ENCODE measurements at places on chromosomes 6 and 20.

GRCh38 chr6:83199863-83200225 lies 6.7 kb downstream of the RWDD2A start:
- no peak for DNase-seq

- no peak for DNase-seq
Measured at GRCh38 chr20:23477223-23477622, 13.7 kb upstream of the CST8 start.

GRCh38 chr6:9112544-9112943 lies 677.2 kb upstream of the SLC35B3 start:
- DNase-seq: no peak

DNA sequence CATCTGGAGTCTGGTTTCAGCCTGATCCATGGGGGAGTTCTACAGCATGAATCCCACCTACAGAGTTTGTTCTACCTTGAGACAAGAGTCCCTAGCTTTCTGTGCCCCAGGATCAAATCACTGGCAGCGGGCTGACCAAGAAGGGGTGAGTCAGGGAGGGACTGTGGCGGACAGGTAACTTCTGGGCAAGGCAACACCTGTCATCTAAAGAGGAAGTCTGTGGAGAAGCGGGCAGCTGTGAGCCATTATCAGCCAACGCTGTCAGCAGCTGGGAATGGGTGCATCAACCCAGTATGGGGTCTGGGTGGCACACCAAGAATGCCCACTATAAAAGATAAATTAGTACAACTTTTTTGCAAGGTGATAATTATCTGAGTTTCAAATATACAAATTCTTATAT lies 45.9 kb downstream of the UBE3D start:
- DNase-seq: no peak

DNA sequence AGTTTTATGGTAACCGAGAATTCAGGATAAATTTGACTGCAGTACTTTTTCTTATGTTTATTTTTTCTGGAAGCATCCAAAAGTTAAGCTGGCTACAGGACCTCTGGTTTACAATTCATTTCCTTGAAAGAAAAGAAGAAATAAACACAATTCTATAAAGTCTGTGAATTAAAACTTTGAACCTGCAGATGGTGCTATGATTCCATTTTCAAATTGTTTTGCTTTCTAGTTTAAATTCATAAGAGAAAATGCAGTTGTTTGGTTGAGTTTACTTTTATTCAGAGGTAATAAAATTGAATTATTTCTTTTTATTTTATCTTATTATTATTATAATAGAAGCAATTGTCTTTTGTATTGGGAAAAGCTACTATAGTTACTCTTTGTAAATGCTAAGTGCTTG lies 1.8 kb upstream of the VIP start:
- DNase-seq: no peak

- DNase-seq: no peak
Measured at GRCh38 chr6:148999929-149000468, 253.2 kb downstream of the UST start.

GRCh38 chr20:52552181-52552872 lies 360.7 kb upstream of the ZFP64 start:
- no peak for DNase-seq

DNA sequence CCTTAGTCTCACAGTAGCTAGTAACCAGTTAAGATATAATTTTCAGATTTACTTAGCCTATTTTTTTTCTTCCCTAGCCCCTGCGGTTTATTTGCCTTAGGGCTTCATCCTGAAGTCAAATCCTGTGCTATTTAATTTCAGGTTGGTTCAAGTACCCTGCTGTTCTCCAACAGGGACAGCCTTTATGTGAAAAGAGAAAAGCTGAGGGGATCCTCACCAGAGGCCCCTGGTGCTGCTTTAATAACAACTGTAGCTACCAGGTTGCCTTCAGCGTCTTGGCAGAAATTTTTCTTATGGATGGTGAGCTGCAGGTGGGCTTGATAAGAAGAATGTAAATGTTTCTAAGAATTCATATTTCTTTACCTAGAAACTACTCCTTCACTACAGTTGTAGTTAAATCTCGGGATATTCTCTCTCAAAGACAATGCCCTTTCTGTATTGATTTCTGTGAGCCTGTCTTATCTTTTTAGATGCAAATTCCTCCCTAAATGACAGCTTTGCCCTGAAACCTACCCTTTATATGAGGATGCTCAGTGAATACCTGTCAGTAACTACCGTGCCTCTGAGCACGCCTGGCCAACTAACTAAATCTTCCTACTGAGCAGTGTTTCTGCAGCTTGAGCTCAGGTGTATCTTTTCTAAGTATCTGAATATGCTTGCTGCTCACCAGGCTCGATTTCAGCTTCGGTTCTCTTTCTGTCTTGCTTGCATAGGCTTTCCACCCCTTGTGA lies 320.5 kb downstream of the MMUT start:
- DNase-seq: no peak

DNA sequence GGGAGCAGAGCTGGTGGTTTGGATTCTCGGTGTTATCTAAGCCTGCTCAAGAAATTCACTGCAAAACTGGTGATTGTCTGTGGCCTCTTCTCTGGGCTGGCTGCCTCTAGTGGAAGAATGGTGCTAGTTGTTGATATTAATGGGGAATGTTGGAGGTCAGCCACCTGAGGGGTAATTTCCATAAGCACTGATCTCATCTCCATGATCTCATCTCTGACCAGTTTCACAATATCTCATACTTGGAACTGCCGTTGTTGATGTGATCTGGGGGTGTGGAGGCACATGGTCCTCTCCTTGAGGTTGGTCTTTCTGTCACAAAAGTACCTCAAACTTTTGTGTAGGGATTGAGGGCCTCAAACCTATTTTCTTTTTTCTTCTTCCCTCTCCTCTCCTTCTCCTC lies 102.6 kb downstream of the CD109 start:
- DNase-seq: no peak

GRCh38 chr20:32970115-32970972 lies 33.9 kb downstream of the SUN5 start:
- no peak for DNase-seq

DNA sequence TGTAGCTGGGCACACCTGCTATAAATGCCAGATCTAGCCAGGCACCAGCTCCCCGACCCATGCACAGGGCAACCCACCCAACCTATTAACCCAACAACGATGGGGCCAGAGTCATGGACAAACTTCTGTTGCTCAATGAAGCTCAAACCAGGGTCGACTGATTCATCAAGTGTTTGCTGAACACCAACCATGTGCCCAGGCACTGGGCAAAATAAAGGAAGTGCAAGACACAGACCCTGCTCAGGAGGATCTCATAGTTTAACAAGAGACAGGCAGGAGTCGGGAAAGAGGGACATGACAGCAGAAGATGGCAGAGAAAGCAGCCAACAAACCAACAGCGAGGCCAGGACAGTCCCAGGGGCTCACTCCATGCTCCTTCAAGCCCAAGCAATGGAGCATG lies 18.8 kb downstream of the KCNK5 start:
- no peak for DNase-seq

DNA sequence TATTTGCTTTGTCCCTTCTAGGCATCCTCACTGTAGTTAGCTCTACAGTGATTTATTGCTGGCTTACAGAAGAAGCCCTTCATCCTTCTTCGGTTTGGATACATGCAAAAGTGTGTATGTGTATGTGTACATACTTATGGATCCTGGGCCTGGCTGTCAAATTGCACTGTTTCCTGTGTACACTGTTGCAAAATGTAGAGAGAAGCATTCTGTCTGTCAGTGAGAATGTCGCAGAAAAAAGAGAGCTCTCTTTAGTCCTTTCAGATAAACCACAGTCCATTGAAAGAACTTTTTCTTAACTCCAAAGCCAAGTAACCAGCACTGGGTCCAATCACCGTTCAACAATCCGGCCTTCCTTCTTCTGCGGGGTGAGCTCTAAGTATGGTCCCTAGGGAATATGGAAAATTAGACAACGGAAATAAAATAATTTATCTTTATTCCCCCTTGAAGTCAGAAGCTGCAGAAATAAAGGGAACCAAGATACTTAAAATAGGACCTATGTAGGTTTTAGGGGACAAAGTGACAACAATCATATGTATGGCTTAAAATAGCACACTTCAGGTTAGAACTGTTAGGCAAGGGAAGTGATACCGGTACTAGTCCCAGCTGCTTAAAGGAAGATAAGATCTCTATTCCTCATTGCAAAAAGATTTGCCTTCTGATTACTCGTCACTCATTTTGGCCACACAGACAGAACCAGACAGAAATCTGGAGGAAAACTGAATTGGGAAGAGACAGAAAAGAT lies 107.0 kb downstream of the CD83 start:
- DNase-seq: no peak

DNA sequence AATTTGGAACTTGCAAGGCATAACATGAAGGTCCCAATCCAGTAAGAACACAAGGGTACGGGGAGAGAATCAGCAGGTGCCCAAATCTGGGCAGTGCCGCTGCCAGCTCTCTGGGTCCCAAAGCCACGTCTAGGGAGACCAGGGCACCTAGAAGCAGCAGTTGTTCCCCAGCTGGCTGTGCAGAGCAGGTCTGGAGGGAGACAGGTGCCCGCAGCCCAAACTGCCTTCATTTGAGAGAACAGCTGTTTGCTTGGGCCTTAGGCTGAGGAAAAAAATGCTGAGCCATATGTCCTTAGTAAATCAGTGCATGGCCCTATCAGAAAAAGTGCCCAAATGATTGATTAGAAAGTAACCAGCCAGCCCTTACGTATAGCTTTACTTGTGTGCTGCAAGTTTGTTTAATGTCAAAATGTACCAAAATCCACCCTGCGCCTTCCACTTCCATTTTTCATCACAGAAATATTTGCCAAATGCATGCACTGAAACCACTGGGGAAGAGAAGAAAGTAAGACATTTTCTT lies 9.1 kb upstream of the PRELID3B start:
- DNase-seq: no peak

GRCh38 chr6:90362318-90362717 lies 65.7 kb upstream of the BACH2 start:
- DNase-seq: no peak

GRCh38 chr6:42627674-42628073 lies 63.8 kb downstream of the UBR2 start:
- DNase-seq: no peak

DNA sequence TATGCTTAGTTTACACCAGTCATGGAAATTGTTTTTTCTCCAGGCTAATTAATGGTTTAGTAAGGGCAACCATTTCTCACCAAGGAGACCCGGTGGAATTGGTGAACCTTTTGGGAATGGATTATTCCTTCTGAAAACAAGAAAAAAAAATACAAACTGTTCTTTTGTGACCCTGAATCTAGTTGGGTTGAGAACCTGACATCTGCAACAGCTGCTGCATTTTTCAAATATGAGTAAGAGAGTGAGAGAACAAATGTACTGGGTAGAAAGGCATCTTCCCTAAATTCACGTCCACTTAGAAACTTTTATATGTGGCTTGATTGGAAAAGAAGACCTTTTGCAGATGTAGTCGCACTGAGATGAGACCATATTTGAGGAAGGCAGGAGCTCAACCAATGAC lies 553.4 kb upstream of the EPHA7 start:
- no peak for DNase-seq

- no peak for DNase-seq
Measured at GRCh38 chr6:149248693-149249369, 68.7 kb upstream of the TAB2 start.

GRCh38 chr20:21519136-21519584 lies 5.3 kb upstream of the NKX2-2 start:
- DNase-seq: no peak

DNA sequence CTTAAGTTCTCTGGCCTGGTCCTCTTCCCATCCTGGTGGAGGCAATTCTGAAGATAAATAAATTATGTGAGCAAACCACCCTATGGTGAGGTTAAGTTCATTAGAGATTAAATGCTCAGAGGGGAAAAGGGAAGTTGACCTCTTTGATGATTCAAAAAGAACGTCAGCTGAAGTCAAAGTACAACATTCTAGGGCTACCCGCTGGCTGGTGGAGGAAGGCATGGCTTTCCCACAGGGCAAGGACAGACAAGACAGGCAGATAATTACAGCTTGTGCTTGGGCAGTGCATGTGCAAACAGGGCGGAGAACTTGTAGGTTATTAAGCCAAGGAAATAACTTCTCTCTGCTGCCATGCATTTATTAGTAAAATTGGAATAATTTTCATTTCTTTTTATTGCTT lies 91.0 kb upstream of the SLC24A3 start:
- no peak for DNase-seq

DNA sequence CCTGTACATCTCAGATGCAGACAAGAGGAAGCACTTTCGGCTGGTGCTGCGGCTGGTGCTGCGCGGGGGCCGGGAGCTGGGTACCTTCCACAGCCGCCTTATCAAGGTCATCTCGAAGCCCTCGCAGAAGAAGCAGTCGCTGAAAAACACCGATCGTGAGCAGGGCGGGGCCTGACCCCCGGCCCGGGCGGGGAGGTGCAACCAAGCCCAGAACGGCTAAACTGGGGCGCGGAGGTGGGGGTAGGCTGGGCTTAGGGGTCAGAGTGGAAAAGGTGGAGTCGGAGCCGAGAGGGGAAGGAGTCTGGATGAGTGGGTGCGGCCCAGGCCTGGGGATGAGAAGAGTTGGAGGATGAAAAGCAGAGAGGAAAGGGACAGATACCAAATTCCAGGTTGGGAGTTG lies 4.1 kb upstream of the MATN4 start:
- DNase-seq: no peak

- no peak for DNase-seq
Measured at GRCh38 chr20:43916881-43917371, 2.3 kb downstream of the TOX2 start.

DNA sequence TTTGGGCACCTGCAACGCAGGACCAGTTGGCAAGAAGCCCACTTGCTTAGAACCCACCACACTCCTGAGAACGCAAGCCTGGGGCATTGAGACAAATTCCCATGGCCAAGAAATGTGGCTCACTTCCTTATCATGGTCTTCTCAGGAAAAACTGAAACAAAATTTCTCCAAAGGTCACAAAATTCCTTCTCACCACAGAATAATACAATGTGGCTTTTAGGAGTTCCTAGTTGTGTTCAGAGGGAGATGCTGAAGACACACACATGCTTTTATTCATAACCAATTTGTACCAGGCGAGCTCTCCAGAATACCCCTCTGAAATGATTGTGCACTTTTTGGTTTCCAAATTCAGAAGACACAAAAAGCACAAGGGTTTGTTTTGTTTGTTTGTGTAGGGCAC lies 31.6 kb downstream of the ADTRP start:
- no peak for DNase-seq

- DNase-seq: no peak
Measured at GRCh38 chr20:19137641-19138040, 74.8 kb upstream of the SLC24A3 start.

GRCh38 chr6:2197984-2198383 lies 47.4 kb downstream of the GMDS start:
- no peak for DNase-seq

DNA sequence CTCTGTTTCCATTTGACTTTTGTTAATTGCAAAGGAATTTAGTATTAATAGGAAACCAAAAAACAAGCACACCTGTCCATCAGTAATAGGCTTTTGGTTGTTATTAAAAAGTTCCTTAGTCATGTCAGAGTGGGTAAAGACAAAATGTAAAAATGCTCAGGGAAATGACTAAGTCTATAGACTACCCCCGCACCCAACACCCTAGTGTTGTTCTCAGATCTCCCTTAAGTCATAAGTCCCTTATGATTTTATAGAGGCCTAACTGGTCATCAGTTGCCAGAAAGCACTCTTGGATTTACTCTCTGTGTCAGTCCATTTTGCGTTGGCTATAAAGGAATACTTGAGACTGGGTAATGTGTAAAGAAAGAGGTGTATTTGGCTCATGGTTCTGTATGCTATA lies 52.8 kb downstream of the MAP3K4 start:
- no peak for DNase-seq

GRCh38 chr6:56984361-56984760 lies 29.5 kb downstream of the BEND6 start:
- no peak for DNase-seq
